ENCODE measurements at places on chromosomes 16 and 17.

DNA sequence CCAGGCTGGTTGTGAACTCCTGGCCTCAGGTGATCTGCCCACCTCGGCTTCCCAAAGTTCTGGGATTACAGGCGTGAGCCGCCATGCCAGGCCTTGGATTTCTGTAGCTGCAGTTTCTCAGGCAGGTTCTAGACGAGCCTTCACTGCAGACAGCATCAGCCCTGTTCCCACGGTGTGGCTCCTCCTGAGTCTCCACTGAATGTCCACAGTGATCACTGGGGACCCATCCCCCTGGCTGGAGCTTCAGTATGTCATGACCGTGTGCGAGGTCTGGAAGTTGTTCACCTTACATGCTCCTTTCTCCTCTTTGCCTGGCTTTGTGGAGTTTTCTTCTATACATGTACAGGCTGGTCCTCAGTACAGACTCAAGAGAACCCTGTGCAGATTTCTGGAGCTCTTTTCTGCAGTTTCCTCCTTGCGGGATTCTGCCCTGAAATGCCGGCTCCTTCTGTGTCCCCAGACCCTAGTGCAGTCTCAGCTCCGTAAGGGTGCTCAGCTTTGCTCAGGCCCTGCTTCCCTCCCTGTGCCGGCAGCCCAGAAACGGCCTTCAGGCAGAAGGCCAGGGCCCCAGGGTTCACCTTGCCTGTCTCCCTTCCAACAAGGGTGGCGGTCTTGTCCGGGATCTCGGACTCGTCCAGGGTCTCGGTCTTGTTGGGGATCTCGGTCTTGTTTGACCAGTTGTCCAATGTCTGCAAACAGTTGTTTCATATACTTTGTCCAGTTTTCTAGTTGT lies 14.3 kb upstream of the FASN start:
- DNase-seq = no peak

DNA sequence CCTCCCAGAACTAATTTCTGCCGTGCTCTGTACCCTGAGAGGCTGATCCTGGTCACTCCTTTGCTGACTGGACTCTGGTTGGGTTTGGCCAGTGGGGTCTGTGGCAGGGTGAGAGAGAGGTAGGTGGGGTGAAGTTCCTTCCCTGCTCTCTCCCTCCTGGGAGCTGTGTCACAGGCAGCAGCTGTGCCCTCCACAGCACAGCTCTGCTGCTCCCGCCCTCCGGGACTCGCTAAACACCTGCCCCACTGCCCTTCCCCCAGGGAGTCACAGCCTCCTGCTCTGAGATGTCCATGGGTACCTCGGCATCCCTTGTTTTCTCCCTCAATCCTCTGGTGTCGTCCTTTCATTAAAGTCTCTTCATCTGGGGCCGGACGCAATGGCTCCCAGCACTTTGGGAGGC lies 66.4 kb downstream of the SRCIN1 start:
- DNase-seq = no peak

- no peak for DNase-seq
Observed at GRCh38 chr16:30953511-30954124, 3.9 kb upstream of the SETD1A start.

DNA sequence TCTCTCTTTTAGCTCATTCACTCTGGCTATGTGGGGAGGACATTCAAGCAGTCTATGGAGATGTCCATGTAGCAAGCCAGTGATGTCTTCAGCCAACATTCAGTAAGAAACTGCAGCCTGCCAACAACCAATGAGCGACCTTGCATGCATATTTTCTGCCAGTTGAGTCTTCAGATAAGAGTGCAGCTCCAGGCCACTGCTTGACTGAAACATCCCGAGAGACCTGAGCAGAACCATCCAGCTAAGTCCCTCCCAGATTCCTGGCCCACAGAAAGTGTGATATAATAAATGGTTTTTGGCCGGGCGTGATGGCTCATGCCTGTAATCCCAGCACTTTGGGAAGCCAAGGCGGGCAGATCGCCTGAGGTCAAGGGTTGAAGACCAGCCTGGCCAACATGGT lies 10.5 kb upstream of the C17orf58 start:
- DNase-seq = no peak

- DNase-seq = no peak
Observed at GRCh38 chr16:51313198-51313597, 162.1 kb upstream of the SALL1 start.

DNA sequence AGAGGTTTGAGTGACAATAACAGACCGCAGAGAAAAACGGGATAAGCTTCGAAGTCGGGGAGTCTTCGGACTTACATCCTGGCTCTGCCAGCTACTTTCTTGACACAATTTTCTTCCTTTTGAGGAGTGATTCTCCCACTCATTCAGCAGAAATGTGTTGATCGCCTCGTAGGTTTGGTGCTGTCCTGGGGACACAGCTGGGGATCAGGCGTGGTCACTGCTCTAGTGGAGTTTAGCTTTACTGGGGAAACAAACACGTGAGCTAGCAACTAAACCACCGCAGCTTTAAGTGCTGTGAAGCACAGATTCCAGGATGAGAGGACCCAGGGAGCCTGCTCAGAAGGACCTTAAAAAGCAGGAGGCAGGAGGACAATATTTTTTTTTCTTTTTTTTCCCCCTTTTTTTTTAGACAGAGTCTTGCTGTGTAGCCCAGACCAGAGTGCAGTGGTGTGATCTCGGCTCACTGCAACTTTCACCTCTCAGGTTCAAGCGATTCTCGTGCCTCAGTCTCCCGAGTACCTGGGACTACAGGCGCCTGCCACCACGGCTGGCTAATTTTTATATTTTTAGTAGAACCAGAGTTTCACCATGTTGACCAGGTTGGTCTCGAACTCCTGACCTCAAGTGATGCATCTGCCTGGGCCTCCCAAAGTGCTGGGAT lies 858 bp downstream of the NUBP1 start:
- DNase-seq = no peak

- no peak for DNase-seq
Observed at GRCh38 chr16:82072313-82072712, 37.3 kb downstream of the HSD17B2 start.

DNA sequence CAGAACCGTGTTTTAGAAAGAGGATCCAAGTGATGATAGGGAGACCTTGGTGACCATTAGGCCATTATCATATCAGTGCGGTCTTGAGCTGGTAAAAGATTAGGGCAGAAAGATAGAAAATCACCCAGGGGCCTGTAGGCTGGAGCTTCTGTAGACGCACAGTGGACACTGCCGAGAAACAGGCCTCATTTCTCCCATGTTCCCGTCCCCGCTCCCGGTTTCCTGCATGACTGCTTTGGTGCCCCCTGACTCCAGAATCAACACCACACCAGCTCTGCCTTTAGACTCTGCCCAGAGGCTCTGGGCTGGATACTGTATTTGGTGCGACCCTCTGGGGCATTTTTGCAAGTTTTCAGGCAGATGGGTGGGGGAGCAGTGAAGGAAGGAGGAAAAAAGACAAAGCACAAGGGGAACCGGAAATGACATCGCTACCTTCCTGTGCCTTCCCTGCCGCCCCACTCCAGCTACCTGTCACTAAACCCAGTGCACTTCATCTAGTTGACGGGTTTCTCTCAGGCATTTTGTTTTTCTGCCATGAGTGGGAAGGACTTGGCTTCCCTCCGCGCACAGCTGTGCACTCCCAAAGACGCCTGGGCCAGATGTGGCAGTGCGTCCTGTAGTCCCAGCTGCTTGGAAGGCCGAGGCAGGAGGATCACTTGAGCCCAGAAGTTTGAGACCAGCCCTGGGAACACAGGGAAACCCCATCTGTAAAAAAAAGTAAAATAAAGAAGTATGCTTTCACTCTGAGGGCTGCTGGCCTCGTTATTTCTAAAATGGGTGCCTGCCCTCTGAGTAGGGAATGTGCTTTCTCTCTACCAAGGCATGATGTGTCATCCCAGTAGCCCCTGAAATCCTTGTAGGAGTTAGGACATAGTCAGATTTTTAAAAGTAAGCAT lies 214.1 kb downstream of the RPTOR start:
- no peak for DNase-seq

DNA sequence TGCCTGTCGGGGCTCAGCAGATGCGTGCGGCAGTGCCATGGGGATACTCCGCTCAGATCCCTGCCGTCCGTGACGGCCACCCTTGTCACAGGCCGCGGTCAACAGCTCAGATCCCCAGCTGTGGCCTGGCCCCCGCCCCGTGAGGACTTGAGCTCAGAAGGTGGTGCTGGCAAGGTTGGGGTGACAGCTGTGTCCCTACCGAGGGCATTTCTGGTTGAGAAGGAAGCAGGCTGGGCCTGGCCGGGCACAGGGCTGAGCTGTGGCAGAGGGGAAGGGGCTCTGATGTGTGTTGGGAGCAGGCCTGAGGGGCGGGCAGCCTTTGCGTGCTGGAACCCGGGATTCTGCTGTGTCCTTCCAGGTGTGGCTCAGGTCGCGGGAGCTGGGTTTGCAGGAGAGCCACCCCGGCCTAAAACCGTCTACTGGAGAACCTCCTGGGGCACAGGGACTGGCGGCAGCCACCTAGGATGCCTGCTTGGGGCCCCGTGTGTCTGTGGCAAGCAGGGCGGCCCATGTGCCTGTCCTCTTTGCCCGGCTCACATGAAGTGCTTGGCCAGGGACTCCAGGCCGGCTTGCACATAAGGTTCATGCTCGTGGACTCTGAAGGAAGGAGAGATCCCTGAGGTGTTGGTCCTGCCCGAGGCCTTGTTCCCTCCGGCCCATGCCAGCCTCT lies 5.1 kb downstream of the UBE2I start:
- no peak for DNase-seq

DNA sequence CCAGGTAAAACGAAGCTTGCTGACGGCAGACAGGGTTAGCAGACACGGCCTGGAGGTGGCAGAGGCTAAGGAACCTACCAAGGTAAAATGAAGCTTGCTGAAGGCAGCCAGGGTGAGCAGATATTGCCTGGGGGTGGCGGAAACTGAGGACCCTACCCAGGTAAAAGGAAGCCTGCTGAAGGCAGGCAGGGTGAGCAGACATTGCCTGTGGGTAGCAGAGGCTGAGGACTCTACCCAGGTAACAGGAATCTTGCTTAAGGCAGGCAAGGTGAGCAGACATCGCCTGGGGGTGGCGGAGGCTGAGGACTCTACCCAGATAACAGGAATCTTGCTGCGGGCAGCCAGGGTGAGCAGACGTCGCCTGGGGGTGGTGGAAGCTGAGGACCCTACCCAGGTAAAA lies 2.6 kb upstream of the GCGR start:
- DNase-seq = no peak

DNA sequence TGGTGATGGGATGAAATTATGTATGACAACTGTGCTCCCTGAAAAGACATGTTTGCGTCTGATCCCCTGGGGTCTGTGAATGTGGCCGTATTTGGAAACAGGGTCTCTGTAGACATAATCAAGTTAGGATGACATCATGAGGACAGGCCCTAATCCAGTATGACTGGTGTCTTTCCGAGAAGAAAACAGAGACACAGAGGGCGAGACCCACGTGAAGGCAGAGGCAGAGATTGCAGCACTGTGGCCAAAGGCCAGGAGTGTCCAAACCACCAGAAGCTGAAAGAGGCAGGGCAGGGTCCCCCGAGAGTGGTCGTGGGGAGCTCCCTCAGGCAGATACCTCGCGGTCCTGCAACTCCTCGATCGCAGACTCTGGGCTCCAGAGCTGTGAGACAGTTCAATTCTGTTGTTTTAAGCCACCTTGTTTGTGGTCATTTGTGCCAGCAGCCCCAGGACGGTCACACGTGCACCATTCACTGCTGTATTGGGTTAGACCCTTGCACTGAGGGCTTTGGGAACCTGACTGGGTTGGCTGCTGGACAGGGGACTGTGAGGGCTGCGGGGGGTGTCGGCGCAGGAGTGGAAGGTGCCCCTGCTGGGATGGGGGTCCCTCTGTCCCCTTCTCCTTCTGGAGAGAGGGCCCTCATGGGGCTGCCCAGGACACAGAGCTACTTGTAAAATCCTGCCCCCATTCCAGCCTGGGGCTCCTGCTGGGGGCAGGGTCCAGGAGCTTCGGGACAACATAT lies 27.7 kb downstream of the METRNL start:
- DNase-seq = no peak

- no peak for DNase-seq
Observed at GRCh38 chr16:35195864-35196216, 1736.4 kb downstream of the TP53TG3F start.

Data from NCI-H2107 (cell line).